IPS-NIHi11 (cell line): ENCODE measurements at places on chromosomes 13 and 19.
A peak's percentile ranks its signal among the peaks of the same experiment; 100 is the strongest.

DNA sequence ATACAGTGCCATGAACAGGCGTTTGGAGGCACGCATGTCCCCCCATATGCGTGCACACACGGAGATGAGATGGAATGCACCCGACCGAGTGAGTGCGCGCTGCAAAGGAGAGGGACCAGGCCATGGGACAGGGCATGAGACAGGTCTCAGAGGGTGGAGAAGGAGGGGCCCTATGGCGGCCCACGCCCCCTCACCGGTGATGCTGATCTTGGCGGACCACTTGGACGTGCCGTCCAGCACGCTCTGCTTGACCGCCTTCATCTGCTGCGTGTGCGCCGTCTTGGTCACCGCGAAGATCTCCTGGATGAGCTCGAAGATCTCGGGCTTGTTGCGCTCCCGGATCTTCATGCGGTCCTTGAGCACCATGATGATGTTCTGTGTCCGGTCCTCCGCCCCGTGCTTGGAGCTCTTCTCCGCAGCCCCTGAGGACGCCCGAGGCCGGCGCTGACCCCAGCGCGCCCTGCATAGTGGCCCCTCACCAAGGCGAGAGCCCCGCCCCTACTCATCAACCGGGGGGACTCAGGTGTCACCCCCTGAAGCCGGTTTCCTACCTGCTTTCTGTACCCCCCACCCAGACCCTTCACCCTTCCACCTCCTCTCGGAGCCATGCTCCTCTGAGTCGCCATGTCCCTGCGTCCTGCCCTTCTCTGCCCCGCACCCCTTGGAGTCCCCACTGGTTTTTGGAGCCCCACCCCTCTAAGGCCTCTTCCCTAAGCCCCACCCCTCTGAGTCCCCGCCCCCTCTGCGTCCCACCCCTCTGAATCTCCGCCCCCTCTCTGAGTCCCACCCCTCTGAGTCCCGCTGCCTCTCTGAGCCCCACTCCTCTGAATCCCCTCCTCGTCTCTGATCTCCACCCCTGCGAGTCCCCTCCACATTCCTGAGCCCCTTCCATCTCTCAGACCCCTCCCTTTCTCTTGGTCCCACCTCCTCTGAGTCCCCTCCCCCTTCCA is 40.8 kb downstream of the UNC13A start:
- DNase-seq, result peak; percentile 88

- DNase-seq, result no peak
Measured at GRCh38 chr13:91904005-91904404, 505.6 kb downstream of the GPC5 start.

GRCh38 chr13:42574435-42575311 is 721 bp downstream of the TNFSF11 start:
- DNase-seq, result peak; percentile 57

- no peak for DNase-seq
Measured at GRCh38 chr13:43936647-43937046, 56.9 kb downstream of the LACC1 start.

DNA sequence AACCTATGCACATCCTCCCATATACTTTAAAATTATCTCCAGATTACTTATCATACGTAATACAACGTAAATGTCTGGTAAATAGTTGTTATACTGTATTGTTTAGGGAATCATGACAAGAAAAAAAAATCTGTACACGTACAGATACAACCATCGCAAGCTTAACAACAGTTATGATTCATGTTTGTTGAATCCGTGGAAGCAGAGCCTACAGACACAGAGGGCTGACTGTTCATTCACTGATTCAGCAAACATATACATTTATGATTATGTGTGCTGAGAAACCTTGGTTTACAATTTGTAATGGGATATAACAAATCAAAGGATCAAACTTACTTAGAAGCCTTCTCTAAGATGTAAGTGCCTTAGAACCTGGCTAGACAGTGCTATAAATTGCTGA is 1.5 kb downstream of the ZNF260 start:
- DNase-seq, result no peak

GRCh38 chr13:53043398-53043797 is 14.8 kb downstream of the OLFM4 start:
- DNase-seq, result peak; percentile 18

DNA sequence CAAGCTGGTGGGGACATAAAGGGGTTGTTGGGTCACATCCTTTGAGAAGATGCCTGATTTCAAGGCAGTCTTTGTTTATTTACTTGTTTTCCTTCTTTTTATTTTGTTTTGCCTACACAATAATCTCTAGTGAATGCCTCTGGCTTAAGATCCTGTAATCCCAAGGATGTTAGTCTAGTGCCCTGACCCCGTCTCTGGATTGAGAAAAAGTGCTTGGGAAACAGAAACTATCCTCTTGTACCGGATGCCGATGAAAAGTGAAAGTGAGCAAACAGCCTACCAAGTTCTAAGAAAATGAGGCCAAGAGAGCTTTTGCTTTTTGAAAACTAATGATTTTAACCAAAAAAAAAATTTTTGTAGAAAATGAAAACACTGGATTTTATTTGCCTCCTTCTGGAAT is 42.1 kb upstream of the C1QTNF9 start:
- DNase-seq, result no peak

DNA sequence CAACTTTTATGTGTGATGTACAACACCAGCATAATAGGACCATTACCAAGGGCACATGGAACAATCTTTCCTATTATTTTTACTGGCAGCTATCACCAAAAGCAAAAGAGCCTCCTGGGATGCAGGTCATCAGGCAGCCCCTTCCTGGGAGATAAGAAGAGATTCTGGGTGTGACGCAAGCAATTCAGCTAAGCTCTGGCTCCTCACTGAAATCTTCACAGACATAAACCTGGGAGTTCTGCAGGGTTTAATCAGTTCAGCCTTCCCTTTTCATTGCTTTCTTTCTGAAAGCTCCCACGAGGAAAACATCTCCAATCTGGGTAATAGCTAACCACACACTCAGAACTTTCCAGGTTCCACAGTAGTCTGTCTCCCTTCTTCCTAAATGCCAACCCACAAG is 341.1 kb downstream of the ENOX1 start:
- DNase-seq, result no peak

DNA sequence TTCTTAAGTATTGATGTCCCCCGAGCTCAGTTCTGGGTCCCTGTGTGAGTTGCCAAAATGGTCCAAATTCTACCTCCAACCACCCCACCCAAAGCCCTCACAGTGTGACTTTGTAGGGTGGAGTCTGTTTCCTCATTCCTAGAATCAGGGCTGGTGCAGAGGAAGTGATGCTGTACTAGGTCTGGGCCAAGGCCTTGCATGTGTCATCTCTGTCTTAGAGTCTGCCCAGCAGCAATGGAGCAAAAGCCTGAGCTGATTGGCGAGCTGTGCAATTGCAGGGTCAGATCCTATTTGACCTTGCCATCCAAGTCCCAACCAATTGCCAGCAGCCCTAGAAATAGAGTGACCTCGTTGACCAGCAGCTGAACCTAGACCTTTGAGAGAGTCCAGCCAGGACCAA is 97.0 kb upstream of the ANKRD10 start:
- DNase-seq, result no peak

DNA sequence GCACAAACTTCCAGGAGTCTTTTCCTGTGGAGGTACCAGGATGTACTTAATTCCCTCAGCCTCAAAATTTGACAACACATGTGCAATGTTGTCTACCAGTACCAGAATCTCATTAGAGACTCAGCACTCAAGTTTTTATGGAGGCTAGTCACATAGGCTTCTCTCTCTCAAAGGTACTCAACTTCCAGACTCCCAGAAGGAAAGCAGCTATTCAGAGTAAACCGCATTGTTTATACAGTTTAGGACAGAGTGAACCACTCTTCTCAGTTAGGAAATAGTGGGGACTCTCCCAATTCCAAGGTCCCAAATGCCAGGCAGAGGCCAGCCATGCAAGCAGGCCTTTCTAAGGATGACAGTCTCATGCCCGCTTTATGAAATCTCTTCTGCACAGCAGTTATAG is 8.5 kb upstream of the C1QTNF9B start:
- DNase-seq, result no peak

DNA sequence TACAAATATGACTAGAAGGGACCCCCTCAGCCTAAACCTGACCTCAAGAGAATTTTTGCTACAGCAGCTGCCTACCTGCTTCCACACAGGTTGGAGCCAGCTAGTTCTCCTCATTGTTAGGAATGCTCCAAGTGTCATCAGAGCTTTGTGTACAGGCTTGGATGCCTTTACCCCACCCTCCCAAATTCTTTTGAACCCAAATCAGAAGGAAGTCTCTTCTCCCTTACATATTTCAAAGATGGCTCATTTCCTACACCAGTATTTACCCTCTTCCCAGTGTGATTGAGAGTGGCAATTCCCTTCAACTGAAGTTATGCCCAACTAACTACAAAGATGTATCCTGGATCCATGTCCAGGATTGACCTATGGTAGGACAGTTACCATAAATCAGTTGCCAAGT is 323.2 kb downstream of the OXGR1 start:
- no peak for DNase-seq

DNA sequence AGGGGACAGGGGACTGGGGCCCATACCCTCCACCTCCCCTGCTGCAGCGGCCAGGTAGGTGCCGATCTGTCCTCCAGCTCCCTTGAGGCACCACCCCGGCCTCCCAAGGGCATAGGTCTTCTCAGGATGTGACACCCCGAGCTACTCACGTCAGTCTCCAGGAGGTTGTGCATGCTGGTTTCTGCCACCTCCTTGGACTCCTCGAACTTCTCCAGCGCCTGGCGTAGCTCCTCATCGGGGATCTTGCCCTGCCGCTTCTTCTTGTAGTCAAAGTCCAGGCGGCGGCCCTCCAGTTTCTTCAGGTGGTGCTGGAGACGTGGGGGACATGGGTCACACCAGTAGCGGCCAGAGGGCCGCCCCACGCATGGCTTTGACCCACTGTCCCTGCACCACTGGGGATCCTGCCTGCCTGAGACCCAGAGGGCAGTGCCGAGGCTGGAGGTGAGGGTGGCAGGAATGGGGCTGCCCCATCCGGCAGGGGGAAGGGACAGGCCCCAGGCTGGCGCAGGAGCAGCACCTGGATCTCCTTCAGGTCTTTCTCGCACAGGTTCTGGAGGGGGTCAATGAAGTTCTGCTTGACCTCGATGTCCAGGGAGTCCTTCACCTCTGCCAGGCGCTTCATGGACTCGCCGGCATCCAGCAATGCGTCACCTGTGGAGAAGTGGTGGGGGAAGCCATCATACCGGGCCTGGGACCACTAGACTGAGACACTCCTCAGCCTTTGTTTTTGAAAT is 20.4 kb downstream of the MPND start:
- DNase-seq, result no peak

DNA sequence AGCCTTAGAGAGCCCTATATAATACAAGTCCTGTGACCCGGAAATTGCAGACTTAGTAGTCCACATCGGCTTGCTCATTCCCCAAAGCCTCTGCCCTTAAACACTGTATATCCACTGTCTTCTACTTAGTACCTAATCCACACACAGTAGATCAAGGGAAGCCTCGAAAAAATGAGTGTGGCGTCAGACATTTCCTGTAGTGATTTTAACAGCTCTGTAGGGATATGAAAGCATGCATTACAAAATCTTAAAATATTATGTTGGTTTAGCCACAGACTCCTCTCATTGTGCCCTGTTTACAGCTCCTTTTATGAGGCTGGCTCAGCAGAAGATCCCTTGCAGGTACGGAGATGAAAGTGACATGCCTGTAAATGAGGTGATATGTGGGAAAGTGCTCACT is 416.3 kb downstream of the LIG4 start:
- no peak for DNase-seq

DNA sequence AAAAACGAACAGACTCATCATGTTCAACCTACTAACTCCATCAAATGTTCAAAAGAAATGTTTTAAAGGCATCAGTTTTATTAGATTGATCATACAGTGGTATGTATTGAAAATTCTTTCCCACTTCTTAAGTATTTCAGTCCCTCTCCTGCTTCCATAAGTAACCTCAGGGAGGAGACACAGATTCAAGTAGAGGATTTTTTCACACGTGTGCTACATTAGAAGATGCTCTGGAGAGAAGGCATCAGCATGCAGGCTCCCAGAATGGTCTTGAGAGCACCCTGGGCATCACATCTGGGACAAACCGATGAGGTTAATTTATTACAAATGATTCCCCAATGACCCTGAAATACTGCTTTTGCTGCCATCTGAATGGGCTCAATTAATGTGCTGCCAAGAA is 3.6 kb downstream of the GPR12 start:
- no peak for DNase-seq

- DNase-seq, result no peak
Measured at GRCh38 chr13:108742701-108743451, 113.5 kb downstream of the MYO16 start.

DNA sequence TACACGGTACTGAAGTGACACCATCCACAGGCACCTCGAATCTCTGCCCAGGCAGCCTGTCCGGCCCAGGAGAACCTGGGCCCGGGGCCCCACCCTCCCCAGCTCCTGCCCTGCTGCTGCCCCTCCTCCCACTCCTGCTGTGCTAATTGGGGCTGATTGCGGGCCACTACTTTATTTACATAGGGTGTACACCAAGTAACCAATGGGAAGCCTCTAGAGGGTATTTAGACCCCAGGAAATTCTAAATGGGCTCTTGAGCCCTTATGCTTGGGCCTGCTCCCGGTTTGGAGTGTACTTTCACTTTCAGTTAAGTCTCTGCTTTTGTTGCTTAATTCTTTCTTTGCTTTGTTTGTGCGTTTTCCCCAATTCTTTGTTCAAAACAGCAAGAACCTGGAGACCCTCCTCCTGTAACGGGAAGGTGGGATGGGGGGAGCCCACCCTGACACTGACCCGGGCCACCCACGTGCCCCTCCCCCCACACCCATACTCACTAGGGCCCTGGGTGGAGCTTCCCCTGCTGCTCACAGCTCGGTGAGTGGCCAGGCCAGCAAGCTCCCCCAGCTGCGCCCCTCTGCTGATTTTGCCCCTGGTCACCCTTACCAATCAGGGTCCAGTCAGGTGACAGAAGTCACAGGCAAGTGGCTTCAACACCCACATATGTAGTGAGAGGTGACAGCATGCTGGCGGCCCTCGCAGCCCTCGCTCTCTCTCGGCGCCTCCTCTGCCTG is 9.4 kb downstream of the SCGB2B2 start:
- no peak for DNase-seq

GRCh38 chr19:13613447-13613846 is 107.2 kb upstream of the CACNA1A start:
- DNase-seq, result no peak

DNA sequence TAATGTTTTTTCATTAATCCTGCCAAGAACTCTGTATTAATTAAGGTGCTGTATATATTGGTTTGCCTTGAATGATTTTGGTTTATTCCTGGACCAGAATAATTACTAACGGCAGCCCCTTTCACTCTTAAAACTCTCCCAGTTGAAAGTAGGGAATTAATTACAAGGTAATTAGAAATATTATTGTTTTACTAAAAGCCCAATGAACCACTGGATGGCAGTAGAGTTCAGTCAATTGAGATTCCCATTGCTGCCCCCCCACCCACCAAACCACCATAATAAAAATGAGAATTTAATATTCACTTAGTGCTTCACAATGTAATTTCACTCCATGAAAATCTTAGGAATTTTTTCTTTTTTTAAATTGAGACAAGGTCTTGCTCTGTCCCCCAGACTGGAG is 13.7 kb downstream of the WBP4 start:
- DNase-seq, result peak; percentile 46

DNA sequence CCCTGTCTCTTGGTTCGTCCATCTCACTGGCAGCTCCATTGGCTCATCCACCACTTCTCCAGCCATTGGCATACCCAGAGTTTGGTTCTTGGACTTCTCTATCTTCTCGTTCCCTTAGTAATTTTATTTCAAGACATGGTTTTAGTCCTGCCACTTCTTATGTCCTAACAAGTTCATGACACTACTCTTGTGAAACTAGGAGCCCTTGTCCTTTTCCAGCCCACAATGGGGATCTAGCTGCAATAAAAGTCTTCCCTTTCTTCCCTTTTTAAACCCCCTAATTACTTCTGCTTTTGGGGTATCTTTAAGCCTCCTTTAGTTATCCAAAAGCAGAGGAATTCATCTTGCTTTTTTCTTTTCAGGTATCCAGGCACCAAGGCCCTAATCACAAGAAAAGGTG is 2.9 kb upstream of the RCBTB2 start:
- no peak for DNase-seq
